Fibroblast of skin of back (primary cell): ENCODE measurements at places on chromosomes 6 and 20.

GRCh38 chr6:5695260-5696245 is 311.2 kb downstream of the NRN1 start:
- DNase-seq: peak; percentile 92

DNA sequence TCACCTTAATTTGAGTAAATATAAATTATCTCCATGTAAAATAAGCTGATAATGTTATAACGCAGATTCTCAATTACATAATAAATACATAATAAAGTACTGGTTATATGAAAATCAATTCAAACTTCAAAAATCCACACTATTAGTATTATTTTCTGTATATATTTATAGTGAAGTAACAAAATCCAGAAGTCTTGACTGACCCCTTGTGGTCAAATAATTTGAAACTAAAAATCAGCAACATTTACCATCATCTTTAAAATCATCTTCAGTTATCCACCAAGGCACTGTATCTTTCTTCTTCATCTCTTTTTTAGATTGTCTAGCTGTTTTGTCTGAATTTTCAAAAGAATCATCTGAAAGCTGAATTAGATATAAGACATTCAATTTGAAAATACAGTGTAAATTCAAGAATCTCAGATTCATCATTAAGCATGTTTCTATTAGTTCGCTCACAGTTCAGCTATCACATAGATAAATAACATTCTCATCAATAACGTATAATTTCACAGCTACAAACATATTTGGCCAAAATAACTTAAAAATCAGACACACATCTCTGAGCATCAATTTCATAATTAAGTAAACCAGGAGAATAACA is 6.5 kb downstream of the CEP162 start:
- DNase-seq: peak; percentile 26

GRCh38 chr6:14981960-14982359 is 263.9 kb upstream of the JARID2 start:
- DNase-seq: no peak

GRCh38 chr20:36893801-36894200 is 17.9 kb downstream of the TLDC2 start:
- no peak for DNase-seq

DNA sequence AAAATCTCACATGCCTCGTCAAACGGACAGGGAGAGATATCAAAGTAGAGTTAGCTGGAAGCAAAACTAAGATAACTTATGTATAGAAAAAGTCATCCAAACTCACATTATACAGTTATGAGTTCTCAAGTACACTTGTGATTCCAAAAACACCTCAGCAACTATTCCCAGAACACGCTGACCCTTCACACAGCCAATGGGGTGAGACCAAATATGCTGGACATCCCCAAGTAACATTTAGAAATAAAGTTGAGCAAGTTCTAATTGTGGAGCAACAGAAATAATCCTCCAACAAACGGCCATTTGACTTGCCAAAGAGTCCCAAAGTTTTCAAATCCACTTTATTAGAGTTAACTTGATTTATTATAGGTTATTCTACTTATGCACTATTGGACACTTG is 52.4 kb downstream of the LY86 start:
- no peak for DNase-seq

DNA sequence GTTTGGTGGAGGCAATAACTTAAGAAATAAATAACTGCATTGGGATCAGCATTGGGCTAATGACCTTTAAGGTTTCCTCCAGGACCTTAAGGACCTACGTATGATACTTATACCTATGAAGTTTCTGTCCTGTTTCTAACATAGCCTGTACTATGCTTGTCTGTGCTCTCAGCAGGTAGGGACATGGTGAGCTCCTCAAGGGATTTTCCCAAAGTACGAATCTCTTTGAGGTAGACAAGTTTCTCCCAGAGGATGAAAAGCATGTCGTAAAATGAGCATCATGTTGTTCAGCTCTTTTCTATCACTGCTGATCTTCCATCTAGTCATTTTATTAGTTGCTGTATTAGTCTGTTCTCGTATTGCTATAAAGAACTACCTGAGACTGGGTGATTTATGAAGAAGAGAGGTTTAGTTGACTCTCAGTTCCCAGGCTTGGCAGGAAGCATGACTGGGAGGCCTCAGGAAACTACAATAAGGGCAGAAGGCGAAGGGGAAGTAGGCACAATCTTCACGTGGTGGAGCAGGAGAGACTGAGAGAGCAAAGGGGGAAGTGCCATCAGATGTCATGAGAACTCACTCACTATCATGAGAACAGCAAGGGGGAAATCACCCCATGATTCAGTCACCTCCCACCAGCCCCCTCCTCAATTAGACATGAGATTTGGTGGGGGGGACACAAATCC is 77.8 kb upstream of the TGM3 start:
- no peak for DNase-seq

DNA sequence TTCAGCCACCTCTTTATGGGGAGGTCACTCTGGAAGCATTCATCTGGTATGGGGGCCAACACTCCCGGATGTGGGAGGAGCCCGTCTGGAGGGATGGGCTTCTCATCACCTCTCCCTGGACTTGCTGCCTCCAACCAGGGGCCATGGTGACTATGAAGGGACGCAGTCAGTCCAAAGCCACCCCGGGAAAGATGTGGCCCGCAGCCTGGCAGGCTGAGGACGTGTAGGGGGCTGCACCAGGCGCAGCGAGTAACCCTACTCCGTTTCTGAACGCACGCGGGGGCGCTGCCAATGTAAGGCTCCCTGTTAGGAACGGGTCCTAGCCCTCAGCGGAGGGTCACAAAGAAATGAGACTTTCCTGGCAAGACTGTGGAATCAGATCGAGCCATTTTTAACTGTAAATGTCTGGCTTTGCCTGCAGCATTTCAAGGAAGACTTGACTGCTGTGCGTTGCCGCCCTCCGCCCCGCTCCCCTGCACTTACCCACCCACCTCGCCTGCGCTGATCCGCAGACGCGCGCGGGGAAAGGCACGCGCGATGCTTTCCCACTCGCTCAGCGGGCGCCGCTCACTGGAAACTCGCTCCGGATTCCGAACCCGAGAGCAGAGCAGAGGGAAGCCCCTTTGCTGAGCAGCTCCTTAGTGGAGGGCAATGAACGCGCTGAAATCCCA is 55.1 kb downstream of the IL20RA start:
- peak; percentile 59 for DNase-seq

DNA sequence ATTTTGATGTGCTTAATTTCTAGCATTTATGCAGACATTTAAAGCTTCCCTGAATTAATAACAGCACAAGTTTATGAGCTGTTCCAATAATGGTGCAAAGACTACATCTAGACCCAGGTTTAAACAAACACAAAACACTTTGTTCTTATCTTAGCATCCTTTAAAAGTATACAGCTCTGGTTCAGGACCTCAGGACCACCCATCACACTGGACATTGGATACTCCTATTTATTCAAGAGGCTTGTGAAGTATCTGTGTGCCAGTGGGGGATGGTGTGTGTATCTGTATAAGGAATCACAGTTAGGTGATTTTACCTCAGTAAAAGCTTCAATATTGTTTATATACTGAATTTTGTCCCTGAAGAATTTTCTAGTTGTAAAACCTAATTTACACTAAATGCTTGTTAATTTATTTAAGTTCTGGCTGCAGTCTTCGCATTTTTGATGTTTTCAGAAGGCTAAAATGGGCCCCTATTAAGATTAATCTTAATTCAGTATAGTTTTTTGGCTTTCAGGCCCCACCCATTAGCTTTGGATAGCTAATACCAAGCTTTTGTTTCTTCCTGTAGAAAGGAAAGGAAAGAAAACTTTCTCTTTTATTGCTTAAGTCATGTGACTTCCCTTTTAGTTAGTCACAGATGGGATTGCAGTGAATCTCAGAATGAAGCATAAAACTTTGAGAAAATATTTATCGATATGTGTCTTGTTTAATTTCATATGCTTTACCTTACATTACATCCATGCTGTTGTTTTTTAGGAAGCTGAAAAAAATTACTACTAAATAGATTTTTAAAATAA is 13.1 kb downstream of the LIN28B start:
- DNase-seq: no peak

- DNase-seq: no peak
Measured at GRCh38 chr6:46645265-46645664, 7.4 kb downstream of the CYP39A1 start.

- no peak for DNase-seq
Measured at GRCh38 chr6:150712505-150713252, 113.0 kb downstream of the PLEKHG1 start.

- no peak for DNase-seq
Measured at GRCh38 chr6:15384901-15385300, 139.0 kb downstream of the JARID2 start.

DNA sequence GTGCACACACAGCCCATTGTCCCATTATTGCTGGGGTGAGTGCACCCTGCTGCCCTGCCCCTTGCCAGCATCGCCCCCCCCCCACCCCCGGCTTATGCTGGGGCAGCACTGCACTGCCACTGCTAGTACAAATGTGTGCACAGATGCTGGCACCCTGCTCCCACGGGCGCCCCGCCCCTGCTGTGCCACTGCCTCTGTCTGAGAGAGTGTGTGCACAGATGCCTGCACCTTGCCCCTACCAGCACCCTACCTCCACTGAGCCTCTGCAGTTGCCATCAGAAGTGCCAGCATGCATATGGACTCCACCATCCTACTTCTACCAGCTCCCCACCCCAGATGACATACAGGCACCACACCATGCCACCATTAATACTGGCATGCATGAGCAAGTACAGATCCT is 454.6 kb upstream of the KHDRBS2 start:
- no peak for DNase-seq

- DNase-seq: peak; percentile 61
Measured at GRCh38 chr20:35561268-35561667, 19.4 kb downstream of the ERGIC3 start.

GRCh38 chr20:2663364-2663886 is 591 bp downstream of the IDH3B start:
- DNase-seq: no peak

DNA sequence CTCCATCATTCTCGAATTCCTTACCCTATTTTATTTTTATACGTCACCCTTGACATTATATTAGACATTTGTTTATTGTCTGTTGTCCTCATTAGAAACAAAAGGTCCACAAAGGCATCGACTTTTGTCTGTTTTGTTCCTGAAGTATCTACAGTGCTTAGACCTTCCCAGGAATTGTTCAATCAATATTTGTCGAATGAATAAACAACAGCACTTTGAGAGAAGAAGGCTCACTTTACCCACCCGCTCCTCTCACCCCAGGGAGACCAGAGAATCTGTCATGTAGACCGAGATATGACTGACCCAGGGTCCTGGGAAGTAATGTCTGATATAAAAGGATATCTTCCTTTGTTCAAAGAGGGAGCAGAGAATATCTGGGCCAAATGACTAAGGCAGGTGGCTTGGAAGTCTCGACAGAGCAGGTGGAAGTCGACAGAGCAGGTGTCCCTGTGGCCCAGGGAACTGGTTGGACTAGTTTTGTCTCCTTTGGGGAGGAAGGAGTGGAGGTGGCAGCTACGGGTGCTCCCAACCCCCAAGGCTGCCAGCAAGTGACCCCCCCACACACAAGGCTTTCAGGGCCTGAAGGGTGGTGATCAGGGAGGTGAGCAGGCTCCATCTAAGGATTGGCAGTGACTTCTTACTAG is 14.8 kb upstream of the CHMP4B start:
- DNase-seq: no peak

- DNase-seq: peak; percentile 72
Measured at GRCh38 chr20:4082406-4083097, 67.2 kb upstream of the RNF24 start.

- peak; percentile 86 for DNase-seq
Measured at GRCh38 chr20:9218531-9218961, 149.7 kb downstream of the PLCB4 start.

- DNase-seq: peak; percentile 91
Measured at GRCh38 chr6:19327241-19327640, 509.9 kb upstream of the ID4 start.

DNA sequence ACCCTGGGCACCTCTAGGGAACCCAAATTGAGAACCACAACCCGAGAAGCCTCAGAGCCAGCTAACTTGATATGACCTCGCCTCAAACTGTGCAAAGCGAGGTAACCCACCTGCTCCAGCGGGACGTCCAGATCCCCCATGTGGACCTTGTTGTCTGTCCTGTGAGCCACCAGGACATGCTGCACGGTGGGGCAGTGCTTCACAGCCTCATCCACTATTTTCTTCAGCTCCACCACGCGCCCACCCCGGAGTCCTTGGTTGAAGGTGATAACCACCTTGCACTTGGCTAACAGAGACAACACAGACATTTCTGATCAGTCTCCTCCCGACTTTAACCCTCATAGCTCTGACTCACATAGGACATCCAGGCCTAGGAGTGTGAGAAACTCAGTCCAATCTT is 30.8 kb upstream of the APMAP start:
- DNase-seq: no peak

GRCh38 chr6:96151707-96152106 is 135.9 kb downstream of the FUT9 start:
- no peak for DNase-seq
